NCI-H2081 treated with DMSO at 0.1 percent for 48 hours (cell line): ENCODE measurements at places on chromosomes 11 and 22.

DNA sequence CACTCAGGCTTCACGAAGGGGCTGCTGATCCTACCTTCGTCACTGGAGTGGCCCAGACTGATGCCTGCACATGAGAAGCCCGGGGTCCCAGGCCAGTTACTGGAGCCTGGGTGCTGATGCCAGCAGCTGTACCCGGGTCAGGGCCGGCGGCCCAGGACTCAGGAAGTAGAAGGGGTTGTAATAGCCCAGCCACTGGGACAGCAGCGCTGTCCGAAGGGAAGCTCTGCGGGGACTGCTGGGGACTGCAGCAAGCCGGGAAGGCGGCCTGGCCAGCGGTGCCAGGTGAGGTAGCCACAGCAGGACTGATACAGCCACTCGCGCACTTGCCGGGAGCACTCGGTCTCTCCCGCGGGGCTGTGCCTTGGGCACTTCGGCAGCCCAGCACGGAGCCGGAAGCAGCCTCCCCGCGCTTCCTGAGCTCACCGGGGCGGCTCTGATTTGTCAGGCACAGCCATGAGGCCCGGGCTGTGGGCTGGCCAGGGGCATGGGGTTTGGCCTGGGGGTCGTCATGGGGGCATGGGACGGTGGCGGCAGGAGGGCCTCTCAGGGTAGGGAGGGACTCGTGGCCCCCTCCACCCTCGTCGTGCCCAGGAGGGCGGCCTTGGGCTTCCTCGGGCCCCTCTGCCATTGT lies 13.9 kb upstream of the OR8K1 start:
- no peak for DNase-seq

GRCh38 chr11:43576320-43576802 lies 104.2 kb upstream of the HSD17B12 start:
- DNase-seq = no peak

- DNase-seq = no peak
Observed at GRCh38 chr22:25407859-25408229, 156.6 kb upstream of the GRK3 start.

DNA sequence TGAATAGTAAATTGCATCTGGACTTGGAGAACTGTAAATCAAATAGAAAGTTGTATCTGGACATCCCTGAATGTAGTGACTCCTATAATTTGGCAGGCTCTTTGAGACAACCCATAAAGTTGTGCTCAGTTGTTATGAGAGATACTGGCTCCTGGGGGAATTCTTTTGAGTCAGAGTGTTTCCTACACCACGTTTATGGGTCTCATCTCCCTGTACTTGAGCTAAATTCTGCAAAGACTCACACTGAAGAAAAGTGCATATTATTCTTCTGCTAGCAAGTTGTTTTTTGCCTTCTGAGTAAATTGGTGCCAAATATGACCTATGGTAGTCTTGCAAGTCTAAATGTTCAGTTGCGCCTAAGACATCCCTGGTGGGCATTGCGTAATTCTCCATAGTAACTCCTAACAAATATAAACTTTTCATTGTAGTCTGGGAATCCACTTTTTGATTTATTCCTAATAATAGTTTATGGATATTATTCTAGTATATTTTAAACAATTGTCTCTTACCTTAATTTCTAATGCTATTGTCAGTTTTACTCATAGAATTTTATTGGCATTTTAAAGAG lies 5.0 kb downstream of the ZNF215 start:
- DNase-seq = no peak

DNA sequence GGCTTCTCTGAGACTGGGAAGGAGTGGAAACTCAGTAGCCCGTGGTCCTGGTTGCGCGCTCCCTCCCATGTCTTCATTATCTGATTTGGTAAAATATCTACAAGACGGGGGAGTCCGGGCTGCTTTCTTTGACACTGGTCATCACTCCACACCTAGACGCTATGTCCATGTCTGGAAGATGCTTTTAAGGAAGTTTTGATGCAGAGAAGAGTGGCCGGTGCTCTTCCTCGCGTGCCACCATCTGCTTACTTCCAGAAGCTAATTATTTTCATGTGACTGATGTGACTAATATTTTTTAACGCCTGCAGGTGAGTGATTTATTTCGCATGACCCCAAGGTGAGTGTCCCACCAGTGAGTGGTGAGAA lies 339 bp upstream of the TRIM21 start:
- no peak for DNase-seq

DNA sequence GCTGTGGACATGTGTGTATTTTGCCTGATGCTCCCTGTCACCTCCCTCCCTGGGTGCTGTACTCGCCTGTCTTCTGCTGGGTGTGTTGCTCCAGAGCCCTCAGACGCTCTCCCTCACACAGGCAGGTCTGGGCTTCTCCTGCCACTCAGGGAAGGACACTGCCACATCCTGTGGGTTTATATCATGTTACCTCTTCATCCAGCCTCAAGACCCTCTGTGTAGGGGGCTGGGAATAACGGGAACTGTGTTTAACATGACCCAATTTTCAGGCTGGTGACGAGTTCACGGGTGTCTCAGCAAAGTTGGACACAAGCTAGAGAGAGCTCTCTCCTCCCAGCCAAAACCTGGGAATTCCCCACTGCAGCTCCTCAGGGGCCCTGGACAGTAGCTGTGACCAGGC lies 24.6 kb downstream of the MYBPC3 start:
- no peak for DNase-seq

DNA sequence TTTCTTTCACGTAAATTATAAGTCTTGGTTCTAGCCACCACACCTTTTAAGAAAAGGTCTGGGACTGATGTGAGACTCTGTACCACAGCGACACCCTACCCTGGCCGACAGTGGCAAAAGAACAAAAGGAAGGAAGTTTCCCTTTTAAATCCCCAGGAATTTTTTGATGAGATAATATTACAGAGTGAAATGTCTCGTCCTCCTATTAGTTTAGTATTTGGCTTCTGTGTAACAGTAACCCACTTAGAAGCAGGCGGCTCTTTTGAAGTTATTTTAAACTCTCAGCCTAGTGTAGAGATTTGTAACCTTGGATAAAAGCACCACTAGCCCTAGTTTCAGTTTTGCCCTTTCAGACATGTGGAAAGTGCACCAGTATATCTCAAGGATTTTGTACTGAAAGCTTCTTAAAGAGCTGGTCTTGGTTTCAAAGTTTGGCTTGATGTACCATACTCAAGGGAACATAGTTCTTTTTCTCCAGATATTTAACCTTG lies 84.1 kb downstream of the C22orf31 start:
- no peak for DNase-seq

- no peak for DNase-seq
Observed at GRCh38 chr11:96051820-96052219, 127.9 kb upstream of the MTMR2 start.

GRCh38 chr11:100663583-100663982 lies 23.5 kb upstream of the ARHGAP42 start:
- no peak for DNase-seq

DNA sequence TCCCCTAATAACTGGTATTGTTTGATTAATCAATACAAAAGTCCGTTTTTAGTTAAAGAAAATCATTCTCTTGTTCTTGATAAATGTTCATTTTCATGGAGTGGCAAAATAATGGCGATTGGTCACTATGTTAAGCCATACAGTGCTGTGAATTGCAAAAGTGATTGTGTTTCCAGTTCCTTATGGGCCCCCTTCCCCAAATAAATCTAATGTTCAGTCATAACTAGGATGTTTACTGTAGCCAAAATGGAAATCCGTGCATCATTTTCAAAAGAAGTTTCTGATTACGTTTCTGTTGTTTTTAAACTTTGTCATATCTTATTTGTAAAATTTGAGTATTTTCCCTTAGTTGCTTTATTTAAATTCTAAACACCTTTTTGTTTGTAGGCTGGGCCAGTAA lies 845 bp downstream of the RBM7 start:
- no peak for DNase-seq

DNA sequence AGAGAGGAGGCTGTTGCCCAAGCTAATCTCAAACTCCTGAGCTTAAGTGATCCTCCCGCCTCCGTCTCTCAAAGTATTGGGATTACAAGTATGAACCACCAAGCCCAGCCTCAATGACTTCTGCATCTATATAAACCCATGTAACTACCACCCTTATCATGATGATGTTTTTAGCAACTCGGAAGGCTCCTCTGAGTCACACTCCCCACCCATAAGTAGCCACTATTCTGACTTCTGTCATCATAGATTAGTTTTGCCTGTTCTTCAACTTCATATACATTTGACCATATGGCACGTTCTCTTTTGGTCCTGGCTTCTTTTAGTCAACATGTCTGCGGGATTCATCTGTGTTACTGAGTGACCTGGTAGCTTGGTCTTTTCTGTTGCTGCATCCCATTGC lies 6.4 kb upstream of the FOSL1 start:
- DNase-seq = no peak

DNA sequence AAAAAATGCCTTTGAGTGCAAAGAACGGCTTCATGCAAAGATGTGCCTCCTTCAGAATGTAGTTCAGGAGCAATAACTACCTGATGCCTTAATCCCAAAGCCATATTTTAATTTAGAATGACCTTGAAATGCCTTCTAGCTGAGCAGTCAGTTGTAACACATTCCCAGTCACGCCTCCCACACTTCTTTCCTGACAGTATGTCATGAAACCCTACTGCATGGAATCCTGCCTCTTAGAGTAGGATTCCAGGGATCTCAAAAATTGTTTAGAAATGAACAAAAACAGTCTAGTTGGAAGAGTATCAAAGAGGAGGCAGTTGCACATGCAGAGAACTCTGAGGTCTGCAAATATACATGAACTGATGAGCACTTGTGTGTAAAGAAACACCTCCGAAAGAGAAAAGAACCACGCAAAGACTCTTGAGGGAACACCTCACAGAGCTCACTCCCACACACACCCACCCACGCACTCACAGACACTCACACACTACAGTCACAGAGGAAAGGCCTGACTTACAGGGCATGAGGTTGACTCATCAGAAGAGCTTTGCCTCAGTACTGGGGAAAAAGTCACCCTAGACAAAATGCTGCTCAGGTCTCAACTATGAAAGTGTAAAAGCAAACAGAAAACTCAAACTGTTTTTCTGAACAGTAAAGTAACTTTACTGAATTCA lies 77.4 kb downstream of the GGTLC2 start:
- DNase-seq = no peak

DNA sequence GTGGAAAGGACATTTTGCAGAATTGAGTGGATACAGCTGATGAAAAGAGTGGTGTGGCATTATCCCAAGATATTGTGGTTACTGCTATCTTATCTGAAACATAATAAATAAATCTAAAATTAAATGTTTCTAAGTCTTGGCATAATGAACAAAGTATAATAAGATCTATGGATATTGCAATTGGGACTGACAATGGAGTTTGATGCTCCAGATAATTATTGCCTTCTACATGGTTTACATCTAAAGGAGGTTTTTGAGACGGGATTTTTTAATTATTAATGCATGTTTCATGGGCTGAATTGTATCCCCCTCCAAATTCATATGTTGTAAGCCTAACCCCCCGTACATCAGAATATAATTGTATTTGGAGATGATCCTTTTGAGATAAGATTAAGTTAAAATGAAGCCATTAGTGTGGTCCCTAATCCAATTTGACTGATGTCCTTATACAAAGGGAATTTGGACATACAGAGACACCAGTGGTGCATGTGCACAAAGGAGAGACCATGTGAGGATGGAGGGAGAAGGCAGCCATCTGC lies 198.5 kb downstream of the MSANTD4 start:
- no peak for DNase-seq

- no peak for DNase-seq
Observed at GRCh38 chr11:67611704-67612587, 5.2 kb downstream of the NDUFV1 start.

GRCh38 chr22:46203601-46203980 lies 46.5 kb downstream of the CDPF1 start:
- DNase-seq = no peak

DNA sequence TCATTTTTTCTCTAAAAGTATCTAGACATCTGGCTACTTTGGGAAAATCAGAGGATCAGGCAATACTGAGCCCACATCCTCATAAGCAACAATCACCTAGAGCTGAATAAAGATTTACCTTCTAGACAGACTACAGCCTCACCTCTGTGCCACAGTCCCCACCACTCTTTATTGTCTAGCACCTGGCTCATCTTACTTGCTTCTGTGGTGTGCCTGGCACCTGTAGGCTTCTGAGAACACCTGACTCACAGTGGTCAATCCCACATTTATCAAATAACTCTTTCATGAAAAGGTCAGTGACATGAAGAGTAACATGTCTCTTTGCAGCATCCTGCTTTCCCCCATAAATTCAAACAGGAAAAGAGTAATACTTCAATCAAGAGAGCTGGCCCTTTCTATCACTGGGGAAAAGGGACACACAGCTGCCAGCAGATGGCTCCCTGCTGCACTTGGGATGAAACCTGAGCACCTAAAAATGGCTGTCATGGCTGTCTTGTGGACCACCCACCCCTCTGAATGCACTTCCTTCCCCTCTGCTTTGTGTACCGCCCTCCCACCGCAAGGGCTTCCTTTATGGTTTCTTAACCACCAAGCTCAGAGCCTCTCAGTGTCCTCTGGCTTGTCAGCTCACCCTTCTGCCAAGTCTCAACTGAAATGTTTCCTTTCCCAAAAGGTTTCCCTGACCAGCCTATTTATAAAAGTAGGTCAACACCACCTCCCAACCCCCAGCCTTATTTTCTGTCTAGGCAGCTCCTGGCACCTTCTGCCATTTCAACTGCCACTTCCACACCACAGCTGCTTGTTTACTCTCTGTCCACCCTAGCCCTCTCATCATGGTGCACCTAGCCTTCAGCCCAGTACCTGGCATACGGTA lies 9.3 kb downstream of the TFIP11 start:
- no peak for DNase-seq

DNA sequence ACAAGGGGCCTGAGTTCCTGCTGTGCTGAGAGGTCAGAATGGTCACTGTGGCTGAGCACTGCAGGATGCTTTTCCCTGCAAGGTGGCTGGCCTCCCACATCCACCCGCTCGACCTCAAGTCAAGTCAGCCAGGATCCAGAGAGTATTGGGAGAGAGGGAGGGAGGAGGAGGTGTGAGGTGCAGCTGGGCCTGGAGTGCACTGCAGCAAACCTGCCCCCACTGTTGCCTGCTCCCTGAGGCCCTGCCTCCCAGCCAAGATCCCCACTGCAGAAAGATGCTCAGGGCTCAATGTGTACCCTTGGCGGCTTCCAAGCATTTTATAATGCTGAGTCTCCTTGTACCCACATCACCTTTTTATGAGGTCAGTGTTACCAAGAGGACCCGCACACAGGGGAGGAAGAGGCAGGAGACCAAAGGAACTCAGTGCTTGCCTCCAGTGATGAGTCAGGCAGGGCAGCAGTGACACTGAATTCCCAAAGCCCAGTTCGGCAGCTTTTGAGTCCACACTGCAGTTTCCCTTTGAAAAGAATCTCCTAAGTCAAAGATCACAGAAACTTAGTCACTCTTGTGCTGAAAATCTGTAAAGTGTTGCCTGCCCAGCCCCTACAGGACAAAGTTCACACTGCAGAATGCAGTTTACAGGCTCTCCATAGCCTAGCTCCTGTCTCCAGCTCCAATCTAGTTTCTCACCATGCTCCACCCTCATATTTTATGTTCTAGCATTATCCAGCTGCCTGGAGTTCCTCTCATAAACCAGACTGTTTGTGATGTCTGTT lies 3.1 kb downstream of the ENDOD1 start:
- no peak for DNase-seq

- no peak for DNase-seq
Observed at GRCh38 chr22:21791635-21792625, 56.3 kb upstream of the YPEL1 start.
